Left ventricle myocardium inferior (tissue), 1 donor: ENCODE measurements at places on chromosomes 12 and 14. TPM values are rescaled to one million over a fixed set of nuclear protein-coding genes. Genes with fewer than 3 reads are reported as not detected.

- H3K27ac ChIP-seq = no peak overlapping the region
- DNase-seq = no peak
- no peak overlapping the region for H3K4me3 ChIP-seq
- no peaks in the 10 kb centered on the region for H3K36me3 ChIP-seq
- no peaks in the 10 kb centered on the region for H3K27me3 ChIP-seq
Measured at GRCh38 chr14:33469898-33470297, 481.0 kb downstream of the EGLN3 start.

Gene RERGL
- total RNA-seq = 0.69 TPM

GRCh38 chr12:15956413-15957185 lies 45.5 kb downstream of the DERA start:
- H3K4me1 ChIP-seq = no peaks in the 10 kb centered on the region
- DNase-seq = no peak
- H3K36me3 ChIP-seq = peaks cover 38% of the 10 kb centered on the region
- no peaks in the 10 kb centered on the region for H3K27me3 ChIP-seq
- no peak overlapping the region for H3K4me3 ChIP-seq

DNA sequence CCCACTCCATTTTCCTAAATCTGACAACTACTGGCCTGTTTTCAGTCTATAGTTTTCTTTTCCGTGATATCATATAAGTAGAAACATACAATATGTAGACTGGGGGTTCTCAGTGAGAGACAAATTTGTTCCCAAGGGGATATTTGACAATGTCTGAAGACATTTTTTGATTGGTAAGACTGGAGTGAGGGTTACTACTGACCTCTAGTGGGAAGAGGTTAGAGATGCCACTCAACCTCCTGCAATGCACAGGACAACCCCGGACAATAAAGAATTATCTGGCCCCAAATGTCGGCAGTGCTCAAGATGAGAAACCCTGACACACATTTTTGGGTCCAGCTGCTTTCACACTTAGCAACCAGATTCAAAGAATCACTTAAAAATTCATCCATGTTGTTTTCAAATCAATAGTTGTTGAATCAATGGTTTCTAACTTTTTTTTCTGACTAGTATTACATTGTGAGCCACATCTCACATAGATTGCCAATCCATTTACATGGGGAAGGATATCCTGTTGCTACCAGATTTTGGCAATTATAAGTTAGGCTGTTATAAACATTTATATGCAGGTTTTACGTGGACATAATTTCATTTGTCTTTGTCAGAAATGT lies 307.1 kb downstream of the RPL10L start:
- no peaks in the 10 kb centered on the region for H3K36me3 ChIP-seq
- no peaks in the 10 kb centered on the region for H3K4me1 ChIP-seq
- H3K4me3 ChIP-seq = no peak overlapping the region

DNA sequence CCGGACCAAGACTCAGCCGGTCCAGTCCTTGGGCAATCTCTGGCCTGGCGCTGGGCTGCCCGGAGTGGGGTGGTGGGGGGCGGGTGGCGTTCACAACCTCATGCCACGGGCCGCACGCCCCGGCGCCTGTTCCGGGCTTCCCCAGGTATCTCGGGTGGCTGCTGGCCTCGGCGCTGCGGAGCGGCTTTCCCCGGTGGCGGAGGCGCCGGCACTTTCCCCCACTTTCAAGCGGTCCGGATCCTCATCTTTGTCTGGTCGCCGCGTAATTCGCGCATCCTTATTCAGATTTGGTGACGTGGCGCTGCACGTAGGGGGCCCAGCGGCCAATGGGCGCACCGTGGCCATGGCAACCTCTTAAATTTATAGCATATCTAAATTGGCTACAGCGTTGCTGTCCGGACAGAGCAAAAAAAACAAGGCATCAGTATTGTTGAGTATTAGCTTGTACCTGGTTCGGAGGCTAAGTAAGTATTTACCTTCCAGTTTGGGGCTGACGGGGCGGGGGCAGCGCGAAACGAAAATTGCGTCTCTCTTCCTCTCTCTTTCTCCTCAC lies at the start of gene LHX5:
Gene LHX5, minus strand, starts transcription at position 253 of the 553 bp plus-strand sequence. CDS start 373 bp downstream, outside the sequence.
- H3K4me3 ChIP-seq = no peak within 1 kb of the TSS
- no peaks in the 10 kb centered on the region for H3K36me3 ChIP-seq
- no peak for DNase-seq

- H3K4me3 ChIP-seq = no peak overlapping the region
- no peak overlapping the region for H3K27ac ChIP-seq
- no peak for DNase-seq
- H3K27me3 ChIP-seq = no peaks in the 10 kb centered on the region
- H3K36me3 ChIP-seq = peaks cover 37% of the 10 kb centered on the region
Measured at GRCh38 chr12:66217342-66217917, 28.4 kb downstream of the IRAK3 start.

DNA sequence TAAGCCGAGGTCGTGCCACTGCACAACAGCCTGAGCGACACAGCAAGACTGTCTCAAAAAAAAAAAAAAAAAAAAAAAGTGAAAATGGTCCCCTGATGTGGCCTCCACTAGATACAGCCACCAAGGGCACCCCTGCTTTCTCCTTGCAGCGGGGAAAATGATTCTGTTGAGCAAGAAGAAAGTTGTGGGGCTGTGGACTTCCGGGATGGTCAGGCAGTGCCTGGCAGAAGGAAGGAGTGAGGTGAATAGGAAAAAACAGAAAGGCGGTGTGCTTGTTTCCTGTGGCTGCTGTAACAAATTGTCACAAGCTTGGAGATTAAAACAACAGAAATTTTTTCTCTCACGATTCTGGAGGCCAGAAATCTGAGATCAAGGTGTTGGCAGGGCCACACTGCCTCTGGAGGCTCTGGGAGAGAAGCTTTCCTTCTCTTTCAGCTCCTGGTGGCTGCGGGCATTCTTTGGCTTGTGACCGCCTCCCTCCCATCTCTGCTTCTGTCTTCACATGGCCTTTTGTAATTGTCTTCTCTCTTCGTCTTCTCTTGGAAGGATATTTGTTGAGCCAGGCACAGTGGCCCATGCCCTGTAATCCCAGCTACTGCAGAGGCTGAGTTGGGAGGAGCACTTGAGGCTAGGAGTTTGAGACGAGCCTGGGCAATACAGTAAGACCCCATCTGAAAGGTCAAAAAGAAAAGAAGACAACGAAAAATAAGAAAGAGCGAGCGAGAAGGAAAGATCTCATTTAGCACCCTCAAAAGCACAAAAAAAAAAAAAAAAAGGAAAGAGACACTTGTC lies 116.6 kb upstream of the MED13L start:
- no peak overlapping the region for H3K27ac ChIP-seq
- DNase-seq = no peak
- no peaks in the 10 kb centered on the region for H3K4me1 ChIP-seq

Gene ABCD2
- total RNA-seq = 6.5 TPM

DNA sequence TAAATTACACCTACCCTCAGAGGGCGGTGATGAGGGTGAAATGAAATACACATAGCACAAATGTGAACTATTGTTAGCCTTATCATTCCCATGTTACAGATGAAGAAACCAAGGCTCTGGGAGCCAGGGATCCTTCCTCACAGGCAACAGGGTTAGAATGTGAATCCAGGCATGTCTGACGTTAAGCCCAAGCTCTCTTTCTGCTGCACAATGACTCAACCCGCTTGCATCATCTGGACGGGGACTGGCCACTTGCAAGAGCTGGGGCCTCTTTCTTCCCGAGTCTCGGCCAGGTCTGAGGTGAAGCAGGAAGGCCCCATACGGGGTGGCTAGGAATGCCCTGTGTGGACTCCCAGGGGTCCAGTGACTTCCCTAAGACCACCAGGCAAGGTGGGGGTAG lies 105.2 kb downstream of the RBM19 start:
- H3K4me3 ChIP-seq = no peak overlapping the region
- H3K36me3 ChIP-seq = peaks cover 14% of the 10 kb centered on the region
- H3K27me3 ChIP-seq = no peaks in the 10 kb centered on the region
- peaks cover 7% of the 10 kb centered on the region for H3K4me1 ChIP-seq
